A549 treated with CORT108297 at 1 μM for 4 hours (cell line): ENCODE measurements at places on chromosomes 5 and 9. TPM values are rescaled to one million over a fixed set of nuclear protein-coding genes. Genes with fewer than 3 reads are reported as not detected.

Gene SV2C
- total RNA-seq, result not detected in 5 replicates

Gene NOXA1
- total RNA-seq, result 0.78 to 2.3 TPM (median 2.0 TPM) in 5 replicates

Gene PCA3
- total RNA-seq, result not detected in 5 replicates

Gene PCDHB16
- total RNA-seq, result 0.06 to 0.10 TPM (median 0.06 TPM) in 5 replicates

Gene BNC2
- total RNA-seq, result 4.1 to 5.5 TPM (median 4.3 TPM) in 5 replicates

Gene CDH12
- not detected in 5 replicates for total RNA-seq

Gene NEUROG1
- not detected in 5 replicates for total RNA-seq

Gene PCDHGA9
- 0.02 to 0.09 TPM (median 0.05 TPM) in 4 of 5 replicates, not detected in the other for total RNA-seq

Gene ELAVL2
- total RNA-seq, result 0.02 to 0.06 TPM (median 0.05 TPM) in 3 of 5 replicates, not detected in the others

Gene FAM151B
- 1.1 to 1.8 TPM (median 1.4 TPM) in 5 replicates for total RNA-seq

Gene ACTBL2
- 0.03 to 0.06 TPM (median 0.03 TPM) in 3 of 5 replicates, not detected in the others for total RNA-seq

Gene CAPSL
- total RNA-seq, result not detected in 5 replicates

Gene CCNH
- 39.4 to 58.2 TPM (median 40.8 TPM) in 5 replicates for total RNA-seq

Gene RASGRF2
- total RNA-seq, result 1.8 to 2.1 TPM (median 2.1 TPM) in 5 replicates

Gene GRIN1
- total RNA-seq, result 0.22 to 0.94 TPM (median 0.34 TPM) in 5 replicates

Gene PRKACG
- total RNA-seq, result not detected in 5 replicates

Gene TSSK1B
- total RNA-seq, result not detected in 5 replicates

Gene IL5
- not detected in 5 replicates for total RNA-seq

Gene FAT2
- 0.01 to 0.02 TPM (median 0.01 TPM) in 3 of 5 replicates, not detected in the others for total RNA-seq

Gene CCIN
- total RNA-seq, result 0.05 TPM in 1 of 5 replicates, not detected in the others

Gene ABLIM3
- total RNA-seq, result 14.3 to 19.5 TPM (median 15.8 TPM) in 5 replicates

Gene PNPLA7
- 0.37 to 1.1 TPM (median 0.76 TPM) in 5 replicates for total RNA-seq
